Stimulated activated CD4-positive, alpha-beta T cell treated with anti-CD3 and anti-CD28 coated beads, TNF-alpha, amount 100 ng/mL, for 1 hour (primary cell): ENCODE measurements at places on chromosomes 6 and 20.

DNA sequence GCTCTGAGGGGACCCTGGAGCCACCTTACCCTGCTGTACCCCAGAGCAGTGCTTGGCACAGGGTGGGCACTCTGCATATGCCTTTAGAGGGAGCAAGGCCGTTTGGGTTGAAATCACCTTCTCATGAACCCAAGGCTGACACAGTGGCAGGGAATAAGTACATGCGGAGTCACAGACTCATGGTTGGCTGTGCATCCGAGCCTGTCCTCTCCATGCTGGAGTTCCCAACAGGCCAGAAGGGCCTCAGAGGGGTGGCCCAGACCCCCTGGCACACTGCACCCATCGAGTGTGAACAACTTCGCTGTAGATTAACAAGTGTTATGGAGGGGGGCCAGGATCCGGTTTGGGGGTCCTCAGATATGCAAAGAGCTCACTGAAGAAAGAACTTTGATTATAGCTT lies 21.0 kb upstream of the IRF4 start:
- DNase-seq = no peak

DNA sequence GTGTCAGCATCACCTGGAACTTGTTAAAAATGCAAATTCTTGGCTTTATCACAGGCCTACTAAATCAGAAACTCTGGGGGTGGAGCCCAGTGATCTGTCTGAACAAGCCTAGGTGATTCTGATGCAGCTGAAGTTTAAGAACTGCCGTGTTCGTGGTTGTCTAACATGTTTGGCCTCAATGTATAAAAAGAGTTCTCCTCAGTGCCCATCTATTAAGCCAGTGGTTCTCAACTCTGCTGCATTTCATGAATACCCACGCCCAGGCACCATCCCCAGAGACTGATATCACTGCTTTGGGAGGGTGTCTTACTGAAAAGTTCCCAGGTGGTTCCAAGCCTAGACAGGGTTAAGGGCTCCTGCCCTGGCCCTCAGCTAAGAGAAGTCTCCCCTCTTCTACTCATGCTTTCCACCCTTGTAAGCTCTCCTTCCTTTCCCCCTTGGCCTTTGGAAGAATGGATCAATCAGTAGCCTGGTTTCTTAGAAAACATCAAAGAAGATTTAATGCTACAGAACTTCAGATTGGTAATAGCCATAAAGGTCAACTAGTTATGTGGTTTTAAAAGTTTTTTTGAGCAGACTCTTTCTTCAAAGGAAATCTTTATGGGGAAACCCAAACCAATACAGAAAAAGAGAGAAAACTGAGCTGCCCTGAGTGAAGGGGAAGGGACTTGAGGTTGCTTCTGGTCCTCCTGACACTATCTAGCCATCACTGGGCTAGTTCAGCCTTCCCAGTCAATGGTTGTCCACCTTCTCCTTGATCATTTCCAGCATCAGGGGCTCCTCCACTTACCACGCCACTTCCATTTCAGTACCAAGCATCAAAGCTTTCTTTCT lies 38.9 kb upstream of the TNFAIP3 start:
- no peak for DNase-seq

GRCh38 chr6:137647762-137648447 lies 153.7 kb upstream of the OLIG3 start:
- DNase-seq = no peak

- DNase-seq = no peak
Observed at GRCh38 chr6:52261229-52261628, 16.9 kb upstream of the IL17F start.

DNA sequence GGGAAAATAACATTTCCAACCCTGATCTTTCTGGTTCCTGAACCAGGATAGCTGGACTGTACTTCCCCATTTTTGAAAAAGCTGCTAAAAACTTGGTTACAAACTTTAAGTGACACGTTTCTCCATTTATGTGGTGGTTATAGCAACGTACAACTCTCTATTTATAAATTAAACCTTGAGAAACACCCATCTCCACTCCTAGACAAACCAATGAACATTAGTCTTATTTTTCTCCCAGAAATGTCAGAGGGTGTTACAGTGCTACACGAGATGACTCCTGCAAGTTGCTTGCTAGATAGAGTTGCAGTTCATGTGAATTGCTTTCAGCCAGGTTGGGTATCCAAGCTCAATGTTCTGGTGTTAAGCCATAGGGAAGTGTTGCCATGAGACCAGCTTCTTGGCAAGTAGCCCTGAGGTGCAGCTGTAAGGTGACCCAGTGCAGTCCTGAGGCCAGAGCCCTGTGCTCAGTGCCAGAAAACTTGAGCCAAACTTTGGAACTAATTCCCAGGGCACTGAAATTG lies 51.3 kb upstream of the REV3L start:
- no peak for DNase-seq
